ENCODE measurements at places on chromosomes 6 and 20.

DNA sequence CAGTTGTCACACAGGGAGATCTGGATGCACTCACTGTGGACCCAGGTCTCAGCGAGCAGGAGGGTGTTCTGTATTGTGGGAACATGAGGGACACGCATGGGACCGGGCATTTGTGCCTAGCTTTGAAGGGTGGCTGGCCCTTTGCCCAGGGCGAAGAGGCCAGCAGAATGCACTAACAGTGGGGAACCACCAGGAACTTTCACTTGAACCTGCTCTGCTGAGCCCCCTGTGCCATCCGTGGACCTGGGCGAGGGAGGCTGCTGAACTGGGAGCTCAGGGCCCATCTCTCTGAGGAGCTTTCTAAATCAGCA is 1.2 kb upstream of the ULBP2 start:
- no peak for DNase-seq

GRCh38 chr6:45448417-45449389 is 71.0 kb upstream of the SUPT3H start:
- DNase-seq: no peak

DNA sequence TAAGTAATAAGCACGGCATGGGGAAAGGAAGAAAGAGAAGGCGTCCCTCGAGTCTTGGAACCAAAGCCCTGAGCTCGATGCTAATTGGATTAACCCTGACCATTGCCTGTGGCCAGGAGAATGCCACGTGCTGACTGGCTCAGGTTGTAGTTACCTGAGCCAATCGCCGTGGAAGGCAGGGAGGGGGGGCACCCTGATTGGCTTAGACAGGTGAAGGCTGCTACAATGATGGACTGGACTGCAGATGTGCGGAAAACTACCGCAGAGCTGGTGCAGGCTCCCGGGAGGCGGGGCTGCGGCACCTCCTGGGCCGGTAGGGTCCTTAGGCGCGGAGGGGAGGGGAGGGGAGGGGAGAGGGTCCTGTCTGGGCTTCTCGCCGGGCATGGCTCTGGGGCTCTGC is 121.3 kb downstream of the TFAP2C start:
- no peak for DNase-seq

DNA sequence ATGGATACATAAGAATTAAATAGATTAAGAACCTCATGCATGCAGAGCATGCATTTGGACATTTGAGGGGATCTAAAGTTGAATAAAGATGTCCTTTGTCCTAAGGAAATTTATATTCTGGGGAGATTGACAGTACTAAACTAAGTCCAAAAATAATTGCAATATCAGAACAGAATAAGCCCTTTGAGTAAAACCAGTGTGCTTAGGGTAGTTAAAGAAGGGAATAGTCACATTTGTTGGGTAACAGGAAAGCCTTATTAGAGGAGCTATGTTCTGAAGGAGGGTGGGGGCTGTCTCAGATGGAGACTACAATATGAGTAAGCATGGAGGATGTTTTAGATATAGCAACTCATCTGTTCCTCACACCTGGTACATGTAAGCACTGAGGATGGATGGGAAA is 35.8 kb downstream of the CDC5L start:
- DNase-seq: no peak

GRCh38 chr6:159033160-159034049 is 11.4 kb downstream of the TAGAP start:
- DNase-seq: no peak

DNA sequence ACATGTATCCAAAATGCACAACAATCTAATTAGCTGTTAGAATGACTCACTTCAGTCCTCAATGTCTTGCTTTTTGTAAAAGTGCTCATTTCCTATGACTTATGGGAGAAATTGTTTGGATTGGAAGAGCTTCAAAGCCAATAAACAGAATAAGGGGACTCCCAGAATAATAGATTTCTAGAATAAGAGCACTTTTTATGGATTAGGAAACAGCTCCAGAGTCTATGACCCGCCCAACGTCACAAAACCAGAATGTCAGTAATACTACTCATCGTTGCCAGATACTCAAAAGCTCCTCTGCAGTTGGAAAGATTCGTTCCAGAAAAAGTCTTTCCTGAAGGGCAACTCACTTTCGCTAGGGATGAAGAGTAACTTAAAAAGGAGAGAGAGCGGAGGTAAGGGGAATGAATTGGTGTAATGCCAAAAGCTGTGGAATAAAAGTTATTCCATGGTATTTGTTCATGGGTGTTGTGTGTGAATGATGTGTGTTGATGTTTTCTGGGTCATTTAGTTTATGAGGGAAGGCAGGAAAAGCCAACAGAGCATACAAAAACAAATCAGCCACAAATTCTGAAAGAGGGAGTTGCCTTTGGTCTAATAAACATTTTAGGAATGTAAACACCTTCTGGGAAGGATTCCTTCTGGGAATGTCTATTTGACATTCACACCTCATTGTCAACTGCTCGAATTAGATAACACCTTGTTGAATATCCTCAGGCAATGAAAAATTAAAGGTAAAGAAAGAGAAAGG is 64.6 kb downstream of the SYNE1 start:
- no peak for DNase-seq

DNA sequence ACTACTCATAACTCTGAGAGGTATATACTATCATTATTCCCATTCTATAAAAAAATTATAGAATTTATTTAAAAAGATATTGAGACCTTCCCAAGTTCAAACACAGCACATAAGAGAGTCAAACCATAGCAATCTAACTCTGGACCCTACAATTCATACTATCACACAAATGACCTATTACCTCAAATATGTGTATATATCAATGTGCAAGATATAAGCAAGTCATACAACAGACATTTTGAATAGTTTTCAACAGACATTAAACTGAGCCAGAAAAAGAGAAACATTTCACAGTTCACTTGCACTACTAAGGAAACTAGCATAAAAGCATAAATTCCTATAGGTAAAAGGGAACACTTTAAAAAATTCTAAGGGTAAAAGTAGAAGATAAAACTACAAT is 11.7 kb downstream of the PHIP start:
- no peak for DNase-seq

DNA sequence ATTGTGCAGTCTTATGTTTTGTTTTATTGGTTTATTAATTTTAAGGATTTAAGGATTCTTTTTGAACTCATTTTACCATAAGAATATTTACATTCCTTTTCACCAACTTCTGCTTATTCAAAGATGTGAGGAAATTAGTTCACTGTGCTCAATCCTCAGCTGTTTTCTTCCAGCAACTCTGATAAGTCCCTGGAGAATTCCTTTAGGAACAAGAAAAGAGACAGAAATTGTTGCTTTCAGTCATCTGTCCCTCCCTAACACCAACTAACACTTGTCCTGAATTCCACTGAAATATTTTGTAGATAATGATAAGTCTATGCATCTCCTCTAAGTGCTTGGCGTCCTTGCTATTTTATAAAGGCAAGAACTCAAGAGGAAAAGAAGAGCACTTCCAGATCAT is 334.8 kb upstream of the MARCKS start:
- DNase-seq: no peak

All from CD4-positive, alpha-beta T cell treated with Interleukin-21 for 1 hour (primary cell).